CD4-positive, CD25-positive, alpha-beta regulatory T cell (primary cell): ENCODE measurements at places on chromosomes 6 and 20.

GRCh38 chr6:131754088-131754487 lies 43.3 kb upstream of the CTAGE9 start:
- no peak for DNase-seq

DNA sequence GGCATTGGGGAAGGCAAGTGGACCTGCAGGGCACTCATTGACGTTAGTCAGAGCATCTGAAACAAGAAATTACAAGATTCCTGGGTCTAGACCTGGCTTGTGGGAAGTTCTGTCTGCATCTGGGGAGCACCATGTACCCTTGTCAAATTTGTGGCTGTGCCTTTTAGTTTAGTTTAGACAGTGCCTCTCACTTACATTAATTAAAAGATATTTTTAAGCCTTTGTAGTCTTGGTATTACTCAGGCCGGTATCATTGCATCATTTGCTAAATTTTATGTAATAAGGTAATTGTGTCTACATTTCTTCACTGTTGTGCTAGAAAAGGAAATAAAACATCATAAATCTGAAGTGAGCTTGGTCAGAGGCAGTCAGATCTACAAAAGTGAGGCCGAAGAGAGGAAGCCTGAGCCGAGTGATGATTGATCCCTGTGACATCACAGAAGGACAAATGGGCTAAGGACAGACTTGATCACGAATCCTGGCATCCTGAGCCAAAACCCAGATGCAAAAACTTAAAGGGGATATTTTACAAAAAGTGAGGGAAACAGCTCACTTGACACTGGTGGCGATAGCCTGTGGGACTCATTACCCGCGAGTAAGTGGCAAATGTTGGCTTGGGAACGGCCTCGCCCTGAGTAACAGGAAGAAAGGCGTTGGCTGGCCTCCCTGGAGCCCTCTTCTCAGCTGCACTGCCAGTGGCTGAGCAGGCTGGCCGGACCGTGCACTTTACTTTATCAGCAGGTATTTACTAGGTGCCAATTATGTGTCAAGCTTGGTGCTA lies 106.5 kb downstream of the TCP11 start:
- no peak for DNase-seq

GRCh38 chr6:116011520-116011919 lies 49.2 kb downstream of the FRK start:
- no peak for DNase-seq

DNA sequence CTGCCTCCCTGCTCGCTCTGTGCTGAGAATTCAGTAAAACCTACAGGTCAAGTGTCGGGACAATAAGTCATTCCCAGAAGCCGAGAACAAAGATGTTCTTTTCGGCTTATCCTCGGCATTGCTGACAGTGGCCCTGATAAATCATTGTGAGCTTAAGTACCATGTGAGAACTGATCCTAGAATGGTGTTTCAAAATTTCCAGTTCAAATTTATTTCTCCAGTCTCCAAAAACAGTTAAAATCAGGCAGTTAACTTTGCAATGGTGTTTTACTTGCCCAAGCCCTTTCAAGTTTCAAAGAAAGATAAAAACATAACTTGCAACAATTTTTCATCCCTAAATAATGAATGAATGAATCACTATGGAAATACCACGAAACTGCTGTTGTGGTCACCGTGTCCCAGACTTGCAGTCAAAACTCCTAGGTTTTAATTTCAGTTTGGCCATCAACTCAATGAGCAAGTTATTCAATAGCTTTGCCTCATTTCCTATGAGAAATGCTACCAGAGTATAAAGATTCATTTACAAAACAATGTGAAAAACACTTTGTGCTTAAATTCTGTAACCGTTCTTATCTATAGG lies 4.3 kb downstream of the ATP5F1E start:
- DNase-seq, result no peak

- DNase-seq, result no peak
These were observed 5.4 kb upstream of the CPXM1 start for GRCh38 chr20:2805689-2806350.

GRCh38 chr6:92497281-92497680 lies 922.1 kb downstream of the EPHA7 start:
- DNase-seq, result no peak

DNA sequence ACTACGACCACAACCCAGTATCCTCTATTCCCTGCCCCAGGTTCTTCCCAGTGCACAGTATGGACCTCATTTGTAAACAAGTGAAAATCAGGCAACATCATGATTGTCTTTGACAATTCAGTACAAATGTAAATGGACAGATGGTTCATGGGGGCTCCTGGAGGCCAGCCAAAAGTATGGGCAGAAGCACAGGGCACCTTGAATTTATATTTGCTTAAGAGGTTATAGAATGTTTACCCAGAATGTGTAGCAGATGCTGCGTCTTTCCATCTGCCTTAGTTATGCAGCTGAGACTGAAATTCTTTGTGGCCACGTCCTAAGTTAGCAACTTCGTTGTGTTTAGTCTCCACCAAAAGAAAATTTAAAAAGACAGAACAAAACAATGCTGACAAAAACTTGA lies 559.6 kb upstream of the NRSN1 start:
- DNase-seq, result no peak

GRCh38 chr20:36217226-36217625 lies 19.1 kb upstream of the AAR2 start:
- no peak for DNase-seq

GRCh38 chr6:140202964-140203515 lies 828.6 kb upstream of the CITED2 start:
- no peak for DNase-seq

GRCh38 chr6:1739220-1739619 lies 129.5 kb downstream of the FOXC1 start:
- no peak for DNase-seq

DNA sequence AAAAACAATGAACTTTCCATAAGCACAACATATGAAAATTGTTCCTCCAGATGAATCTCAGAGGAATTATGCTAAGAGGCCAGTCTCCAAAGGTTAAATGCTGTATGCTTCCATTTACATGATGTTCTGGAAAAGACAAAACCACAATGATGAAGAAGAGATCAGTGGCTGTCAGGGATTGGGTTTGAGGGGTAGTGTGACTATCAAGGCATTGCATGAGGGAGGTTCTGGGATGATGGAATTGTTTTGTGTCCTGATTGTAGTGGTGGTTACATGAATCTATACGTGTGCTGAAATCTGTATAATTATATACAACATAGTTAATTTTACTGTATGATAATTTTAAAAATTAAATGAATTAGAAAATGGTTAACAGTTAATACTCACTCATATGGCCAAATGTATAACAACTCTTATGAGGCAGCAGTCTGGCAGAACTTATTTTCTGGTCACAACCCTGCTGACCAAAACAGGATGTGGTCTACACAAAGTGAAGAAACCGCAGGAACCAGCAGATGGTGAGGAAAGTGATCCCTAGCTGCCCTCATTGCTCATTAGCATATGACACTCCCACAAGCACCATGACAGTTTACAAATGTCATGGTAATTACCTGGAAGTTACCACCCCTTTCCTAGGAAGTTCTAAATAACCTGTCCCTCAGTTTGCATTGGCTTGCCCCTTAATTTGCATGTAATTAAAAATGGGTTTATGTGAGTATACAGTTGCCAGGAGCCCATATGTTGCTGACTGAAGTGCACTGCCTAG lies 31.9 kb downstream of the NSFL1C start:
- peak; percentile 94 for DNase-seq
